Heart right ventricle (tissue), 16 donors: ENCODE measurements at places on chromosomes 4 and X.

DNA sequence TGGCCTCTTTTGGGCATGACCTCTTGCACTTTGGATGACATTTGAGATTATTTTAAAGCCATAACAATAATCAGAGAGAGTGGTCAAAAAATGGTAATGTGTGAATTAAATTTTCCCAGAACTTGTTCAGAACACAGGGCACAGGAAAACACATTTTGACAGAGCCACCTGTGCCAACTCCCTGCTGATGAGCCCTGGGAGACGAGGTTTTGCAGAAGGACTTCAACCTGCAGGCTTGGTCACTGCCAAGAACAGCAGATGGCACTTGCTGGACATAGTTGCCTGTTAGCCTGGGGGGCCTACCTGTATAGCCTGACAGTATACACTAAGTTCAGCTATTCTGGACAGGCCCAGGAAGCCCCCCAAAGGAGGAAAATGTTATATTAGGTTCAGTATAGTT lies 277.8 kb upstream of the EMCN start:
- DNase-seq: no peak

- no peak for DNase-seq
Measured at GRCh38 chr4:70734168-70734954, 12.6 kb downstream of the RUFY3 start.

DNA sequence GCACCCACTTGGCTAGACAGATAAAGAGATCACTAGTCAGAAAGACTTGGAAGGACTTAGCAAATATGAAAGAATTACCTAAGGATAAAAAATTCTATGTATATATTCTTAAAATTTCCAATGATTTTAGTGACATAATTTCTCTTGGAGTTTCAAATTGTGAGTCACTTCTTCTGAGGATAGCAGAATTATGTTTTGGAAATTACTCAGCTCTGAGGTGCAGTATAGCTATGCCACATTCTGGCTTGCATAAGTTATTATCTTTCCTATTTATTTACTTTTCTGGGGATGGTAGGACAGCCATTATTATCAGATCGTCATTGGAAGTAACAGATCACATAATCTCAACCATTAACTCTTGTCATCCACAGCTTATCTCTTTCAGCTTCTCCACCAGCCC lies 853.5 kb downstream of the TRIML1 start:
- no peak for DNase-seq

DNA sequence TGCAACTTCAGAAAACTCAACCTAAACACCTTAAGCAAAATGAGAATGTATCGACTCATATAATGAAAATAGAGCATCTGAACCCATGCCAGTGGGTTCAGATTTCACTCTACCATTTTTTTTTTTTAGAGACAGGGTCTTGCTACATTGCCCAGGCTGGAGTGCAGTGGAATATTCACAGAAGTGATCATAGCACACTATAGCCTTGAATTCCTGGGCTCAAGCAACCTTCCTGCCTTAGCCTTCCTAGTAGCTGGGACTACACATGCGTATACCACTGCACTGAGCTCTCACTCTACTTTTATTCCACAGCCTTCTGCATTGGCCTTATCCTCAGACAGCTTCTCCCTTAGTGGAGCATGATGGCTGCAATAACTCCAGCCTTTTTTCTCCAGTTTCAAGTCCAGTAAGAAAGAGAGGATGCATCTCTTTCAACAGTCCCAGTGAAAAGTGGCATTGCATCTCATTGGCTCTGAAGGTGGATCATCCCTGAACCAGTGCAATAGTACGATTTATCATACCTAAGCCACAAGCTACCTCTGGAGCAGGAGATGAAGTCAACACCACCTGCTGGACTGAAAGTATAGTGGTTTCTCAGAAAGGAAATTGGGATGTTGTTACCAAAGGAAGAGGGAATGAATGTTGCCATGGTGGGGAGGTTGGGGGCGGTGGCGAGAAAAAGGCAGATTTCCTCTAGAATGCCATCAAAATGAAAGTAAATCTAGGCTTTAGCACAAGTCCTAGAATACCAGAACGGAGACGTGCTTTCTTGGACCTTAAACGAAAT lies 2.0 kb upstream of the SOD3 start:
- no peak for DNase-seq

DNA sequence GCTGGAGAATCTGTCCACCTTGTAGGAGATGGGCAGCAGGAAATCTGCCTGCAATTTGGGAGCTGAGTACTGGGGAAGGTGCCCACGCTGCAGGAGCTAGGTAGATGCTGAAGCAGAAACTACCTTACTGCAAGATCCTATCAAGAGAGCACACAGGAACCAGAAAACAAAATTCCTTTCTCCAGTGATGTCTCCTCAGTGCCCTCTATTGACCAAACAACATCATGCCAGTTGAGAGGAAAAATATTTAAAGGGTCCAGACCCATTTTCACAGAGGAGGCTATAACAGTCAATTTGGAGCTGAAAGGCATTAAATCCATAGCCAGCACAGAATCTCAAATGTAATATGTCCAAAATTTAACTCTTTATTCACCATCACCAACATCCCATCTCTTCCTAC lies 406.8 kb downstream of the SLITRK2 start:
- DNase-seq: no peak

DNA sequence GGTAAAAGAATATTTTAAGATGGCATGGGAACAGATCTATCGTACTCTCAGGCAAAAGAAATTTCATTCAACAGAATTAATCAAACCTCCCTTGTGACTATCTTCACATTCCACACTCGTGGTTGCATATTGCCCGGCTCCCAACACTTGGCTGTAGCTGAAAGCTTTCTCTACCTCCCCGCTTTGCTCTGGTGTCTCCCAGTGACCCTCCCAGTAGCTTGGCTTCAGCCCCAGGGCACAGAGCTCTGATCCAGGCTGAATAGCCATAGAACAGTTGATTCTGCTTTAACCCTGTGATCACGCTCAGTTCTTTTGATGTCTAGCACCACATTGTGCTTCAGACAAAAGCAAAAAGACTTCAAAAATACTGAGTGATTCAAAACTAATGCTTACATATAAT lies 24.6 kb downstream of the SLC7A11 start:
- no peak for DNase-seq

- DNase-seq: no peak
Measured at GRCh38 chrX:7055386-7056137, 92.0 kb upstream of the STS start.

- peak; percentile 15 for DNase-seq
Measured at GRCh38 chrX:40267334-40268187, 169.8 kb upstream of the BCOR start.

DNA sequence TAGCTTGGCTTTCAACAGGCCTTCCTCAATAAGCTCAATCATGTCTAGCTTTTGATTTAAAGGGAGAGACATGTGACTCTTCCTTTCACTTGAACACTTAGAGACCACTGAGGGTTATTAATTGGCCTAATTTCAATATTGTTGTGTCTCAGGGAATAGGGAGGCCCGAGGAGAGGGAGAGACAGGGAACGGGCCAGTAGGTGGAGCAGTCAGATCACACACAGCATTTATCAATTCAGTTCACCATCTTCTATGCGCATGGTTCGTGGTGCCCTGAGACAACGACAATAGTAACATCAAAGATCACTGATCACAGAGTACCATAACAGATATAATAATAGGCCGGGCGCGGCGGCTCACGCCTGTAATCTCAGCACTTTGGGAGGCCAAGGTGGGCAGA lies 17.8 kb downstream of the ZNF81 start:
- no peak for DNase-seq

GRCh38 chr4:7694324-7694723 lies 245.3 kb downstream of the AFAP1 start:
- no peak for DNase-seq
